ENCODE measurements at places on chromosomes 5 and 9. TPM values are rescaled to one million over a fixed set of nuclear protein-coding genes. Genes with fewer than 3 reads are reported as not detected.

DNA sequence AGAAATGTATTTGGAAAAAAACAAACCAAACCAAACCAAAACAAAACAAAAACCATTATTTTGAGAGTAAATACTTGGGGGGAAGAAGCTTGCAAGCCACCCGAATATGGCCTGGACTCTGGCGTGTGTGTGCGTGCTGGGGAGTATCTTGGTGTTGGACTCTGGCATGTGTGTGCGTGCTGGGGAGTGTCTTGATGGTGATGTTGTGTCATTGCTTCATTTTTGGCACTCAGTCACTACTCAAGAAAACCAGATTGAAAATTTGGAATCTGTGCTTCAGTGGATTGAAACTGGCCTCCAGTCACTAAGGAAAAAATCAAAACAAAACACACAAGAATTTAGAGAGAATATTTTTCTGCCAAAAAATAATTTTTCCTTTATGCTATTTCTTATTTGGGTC lies 76.1 kb downstream of the ARRDC3 start:
- no peak for DNase-seq

GRCh38 chr9:100308965-100309564 lies 43.7 kb downstream of the TEX10 start:
- DNase-seq = no peak

Gene TAF11L10
- total RNA-seq = not detected

Gene ADAMTSL1
- 0.52 TPM for total RNA-seq

DNA sequence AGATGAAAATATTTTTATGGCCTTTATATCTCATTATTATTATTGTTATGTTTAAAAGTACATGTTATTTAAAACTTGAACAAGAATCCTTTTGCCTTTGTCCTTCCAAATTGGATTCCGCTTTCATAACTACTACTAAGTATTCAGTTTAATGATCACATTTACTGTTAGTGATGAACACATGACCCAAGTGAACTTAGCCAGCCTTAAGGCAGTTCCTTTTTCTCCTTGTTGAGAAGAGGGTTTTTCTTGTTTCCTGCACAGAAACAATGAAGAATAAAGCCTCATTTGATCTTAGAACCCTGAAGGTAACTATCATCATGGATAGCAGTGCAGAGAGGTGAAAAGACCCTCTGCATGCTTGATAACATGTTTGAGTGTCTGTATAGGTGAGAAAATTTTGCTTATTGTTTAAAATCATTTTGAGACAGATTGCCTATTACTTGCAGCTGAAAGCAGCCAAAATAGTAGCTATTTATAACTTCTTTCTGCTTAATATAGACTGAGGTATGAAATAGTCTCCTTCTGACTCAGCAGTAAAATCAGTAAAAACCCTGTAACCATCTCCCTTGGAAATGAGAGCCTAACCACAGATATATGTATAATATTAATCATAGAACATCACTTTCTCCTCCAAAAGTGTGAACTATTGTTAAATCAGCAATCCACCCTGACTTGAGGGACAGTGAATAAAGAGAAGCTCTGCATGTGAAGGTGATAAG lies 266.2 kb downstream of the SPATA31D1 start:
- no peak for DNase-seq

- DNase-seq = no peak
Observed at GRCh38 chr9:2874001-2874750, 30.3 kb upstream of the PUM3 start.

DNA sequence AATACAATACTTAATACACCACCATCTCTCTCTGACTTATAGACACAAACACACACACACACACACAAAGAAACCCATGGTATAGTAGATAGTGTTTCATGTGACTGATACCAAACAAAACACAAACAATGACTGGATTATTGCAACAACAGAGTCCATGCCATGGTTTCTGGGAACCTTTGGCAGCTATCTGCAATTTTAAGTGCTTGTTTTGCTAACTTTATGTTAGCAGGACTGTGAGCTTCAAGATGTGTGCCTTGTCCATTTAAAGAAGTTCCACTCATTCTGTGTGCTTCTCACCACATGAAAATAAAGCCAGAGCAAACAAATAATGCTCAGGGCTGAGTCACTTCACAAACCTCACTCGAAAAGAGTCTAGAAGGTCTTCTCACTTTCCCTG lies 15.1 kb upstream of the LURAP1L start:
- no peak for DNase-seq

DNA sequence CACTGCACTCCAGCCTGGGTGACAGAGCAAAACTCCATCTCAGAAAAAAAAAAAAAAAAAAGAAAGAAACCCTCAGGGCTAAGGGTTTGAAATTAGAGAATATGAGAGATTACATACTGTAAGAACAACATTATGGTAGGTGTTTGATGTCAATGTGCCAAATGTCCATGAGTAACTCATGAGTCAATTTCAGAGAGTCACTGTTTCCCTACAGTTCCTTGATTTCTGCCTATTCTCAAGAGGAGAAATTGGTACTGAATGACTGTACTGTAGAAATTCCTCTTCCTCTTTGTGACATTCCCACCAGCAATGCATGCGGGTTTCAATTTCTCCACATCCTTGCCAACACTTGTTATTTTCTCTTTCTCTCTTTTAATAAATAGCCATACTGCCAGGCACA lies 35.2 kb downstream of the MARVELD2 start:
- DNase-seq = no peak

- DNase-seq = no peak
Observed at GRCh38 chr9:70615464-70616138, 201.1 kb upstream of the KLF9 start.

GRCh38 chr5:168914491-168914890 lies 335.3 kb upstream of the PANK3 start:
- DNase-seq = no peak

Measured in body of pancreas (tissue), 4 donors.